Stimulated activated CD8-positive, alpha-beta memory T cell treated with anti-CD3 and anti-CD28 coated beads, Interleukin-7, amount 100 ng/mL, for 48 hours (primary cell): ENCODE measurements at places on chromosomes 2 and 18.

DNA sequence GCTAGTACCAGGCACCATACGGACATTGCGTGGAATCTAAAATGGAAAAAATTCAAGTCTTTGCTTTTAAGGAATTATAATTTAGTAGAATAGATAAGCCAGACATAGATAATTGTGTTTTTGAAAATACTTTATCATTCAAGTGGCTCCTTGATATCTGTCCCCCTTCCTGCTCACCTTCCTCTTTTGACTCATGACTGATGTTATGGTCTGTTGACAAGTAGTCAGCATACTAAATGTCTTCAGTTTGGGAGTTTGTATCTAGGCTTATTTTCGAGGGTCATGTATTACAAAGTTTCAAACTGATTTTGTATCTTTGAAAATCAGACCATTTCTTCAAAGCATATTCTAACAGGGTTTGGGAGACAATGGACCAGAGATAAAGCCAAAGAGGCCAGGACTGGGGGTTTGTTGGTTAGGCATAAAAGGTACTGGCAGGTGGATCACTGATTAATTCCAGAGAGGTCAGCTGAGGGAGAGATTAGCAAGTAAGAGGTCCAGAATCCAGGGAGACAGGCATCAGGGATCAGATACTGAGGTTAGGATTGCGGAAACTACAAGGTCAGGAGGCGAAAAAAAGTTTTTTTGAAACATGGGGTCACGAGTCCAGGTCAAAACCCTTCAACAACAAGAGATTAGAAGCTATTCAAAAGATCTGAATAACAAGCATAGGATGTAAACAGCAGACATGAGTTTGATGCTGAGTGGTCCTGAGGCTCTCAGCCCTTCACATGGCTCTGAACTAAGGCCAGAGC, 31.5 kb upstream of the KLHL14 start:
- DNase-seq, result no peak

- no peak for DNase-seq
These were observed 161.3 kb downstream of the SETBP1 start for GRCh38 chr18:44841752-44842587.

GRCh38 chr2:45822272-45822630, 170.8 kb downstream of the PRKCE start:
- no peak for DNase-seq

GRCh38 chr2:174580951-174581350, 16.7 kb downstream of the WIPF1 start:
- DNase-seq, result no peak

DNA sequence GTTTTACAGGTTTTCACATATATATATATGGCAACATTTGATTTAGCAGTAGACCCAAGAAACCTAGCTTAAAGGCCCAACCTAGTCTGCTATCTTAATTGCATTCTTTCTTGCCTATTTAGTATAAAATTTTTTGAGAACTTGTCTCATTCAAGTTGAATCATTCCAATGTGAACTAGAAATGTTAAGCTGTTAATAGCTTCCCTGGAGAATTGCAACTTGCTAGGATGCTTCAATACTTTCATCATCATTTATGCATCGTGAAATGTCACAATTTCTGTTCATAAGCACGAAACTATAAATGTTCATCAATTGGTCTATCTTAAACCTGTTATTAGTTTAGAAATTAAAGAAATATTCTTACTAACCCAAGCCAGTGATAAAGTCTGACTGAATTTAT, 217.6 kb downstream of the BABAM2 start:
- no peak for DNase-seq

DNA sequence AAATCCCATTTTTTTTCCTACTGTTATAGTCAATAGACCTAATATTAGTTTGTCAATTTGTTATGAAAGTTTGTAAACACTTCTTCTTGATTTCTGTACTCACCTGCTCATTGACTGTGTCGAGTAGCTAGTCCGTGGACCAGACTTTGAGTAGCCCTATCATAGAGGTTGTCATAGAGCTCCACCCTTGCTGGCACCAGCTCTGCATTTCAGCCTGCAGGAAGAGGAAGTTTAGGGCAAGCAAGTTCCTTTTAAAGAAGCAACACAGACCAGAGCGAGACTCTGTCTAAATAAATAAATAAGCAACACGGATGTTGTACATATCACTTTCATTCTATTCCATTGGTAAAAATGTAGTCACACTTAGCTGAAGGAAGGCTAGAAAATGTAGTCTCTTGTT, 74.0 kb downstream of the MCFD2 start:
- DNase-seq, result no peak

DNA sequence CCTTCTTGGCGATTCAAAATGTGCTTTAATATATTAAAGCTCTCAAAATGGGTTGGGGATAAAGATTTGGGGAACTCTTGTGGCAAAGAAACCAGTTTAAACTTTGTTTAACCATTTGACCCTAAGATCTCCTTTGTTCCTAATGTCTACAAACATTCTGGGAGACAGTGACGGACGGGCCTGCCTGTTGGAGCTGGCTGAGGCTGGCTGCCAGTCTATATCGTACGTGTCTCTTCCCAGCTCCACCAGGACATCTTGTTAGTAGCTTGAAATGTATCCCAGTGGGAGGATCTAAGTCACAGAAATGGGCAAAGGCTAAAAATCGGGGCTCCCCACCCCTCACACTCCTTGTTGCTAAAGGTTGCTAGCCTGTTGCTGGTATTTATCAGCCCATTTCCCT, 30.7 kb downstream of the ZNF532 start:
- no peak for DNase-seq

GRCh38 chr2:61371027-61371426, 99.9 kb downstream of the USP34 start:
- no peak for DNase-seq

- no peak for DNase-seq
These were observed 796 bp downstream of the RFTN2 start for GRCh38 chr2:197674591-197674990.

- no peak for DNase-seq
These were observed 374.2 kb upstream of the MAP2 start for GRCh38 chr2:209049608-209050007.

GRCh38 chr2:201006704-201007103, 43.2 kb upstream of the ORC2 start:
- DNase-seq, result no peak

DNA sequence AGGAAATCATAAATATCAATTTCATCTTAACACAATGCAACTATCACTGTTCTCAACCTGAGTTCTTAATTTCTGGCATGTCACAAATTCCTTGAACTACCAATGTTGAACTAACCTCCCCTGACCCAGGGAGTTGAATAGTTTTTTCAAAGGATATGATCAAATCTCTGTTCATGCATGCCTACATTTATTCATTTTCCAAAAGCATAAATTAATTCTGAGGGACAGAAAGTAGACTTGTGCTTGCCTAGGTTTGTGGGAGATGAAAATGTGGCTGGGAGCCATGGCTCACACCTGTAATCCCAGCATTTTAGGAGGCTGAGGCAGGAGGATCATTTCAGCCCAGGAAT, 175.7 kb downstream of the TGIF1 start:
- no peak for DNase-seq
